ENCODE measurements at places on chromosomes 3 and 15. TPM values are rescaled to one million over a fixed set of nuclear protein-coding genes. Genes with fewer than 3 reads are reported as not detected.
A peak's percentile ranks its signal among the peaks of the same experiment; 100 is the strongest.

The VWA5B2 gene
- total RNA-seq = not detected

The ZBED2 gene
- not detected for total RNA-seq

The ZNF710 gene
- 12.0 TPM for total RNA-seq

The ISG20 gene
- 16.2 TPM for total RNA-seq

GRCh38 chr3:51102396-51102795 lies 282.7 kb upstream of the MANF start:
- DNase-seq = no peak

DNA sequence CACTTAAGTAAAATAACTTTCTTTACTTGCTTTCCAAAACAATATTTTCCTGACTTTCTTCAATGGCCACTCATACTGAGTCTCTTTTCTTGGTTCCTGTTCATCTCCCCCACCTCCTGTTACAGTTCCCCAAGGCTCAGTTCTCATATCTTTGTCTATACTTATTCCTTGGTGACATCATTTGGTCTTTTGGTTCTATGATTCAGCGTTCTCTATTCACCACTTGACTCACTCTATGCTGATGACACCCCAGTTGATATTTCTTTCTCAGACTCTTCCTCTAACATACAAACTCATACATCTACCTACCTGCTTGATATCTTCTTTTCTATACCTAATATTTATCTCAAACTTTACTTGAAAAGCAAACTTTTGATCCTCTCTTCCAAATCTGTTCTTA lies 85.0 kb upstream of the P3H2 start:
- DNase-seq = no peak

- DNase-seq = no peak
Measured at GRCh38 chr3:150933473-150933995, 28.3 kb upstream of the MINDY4B start.

DNA sequence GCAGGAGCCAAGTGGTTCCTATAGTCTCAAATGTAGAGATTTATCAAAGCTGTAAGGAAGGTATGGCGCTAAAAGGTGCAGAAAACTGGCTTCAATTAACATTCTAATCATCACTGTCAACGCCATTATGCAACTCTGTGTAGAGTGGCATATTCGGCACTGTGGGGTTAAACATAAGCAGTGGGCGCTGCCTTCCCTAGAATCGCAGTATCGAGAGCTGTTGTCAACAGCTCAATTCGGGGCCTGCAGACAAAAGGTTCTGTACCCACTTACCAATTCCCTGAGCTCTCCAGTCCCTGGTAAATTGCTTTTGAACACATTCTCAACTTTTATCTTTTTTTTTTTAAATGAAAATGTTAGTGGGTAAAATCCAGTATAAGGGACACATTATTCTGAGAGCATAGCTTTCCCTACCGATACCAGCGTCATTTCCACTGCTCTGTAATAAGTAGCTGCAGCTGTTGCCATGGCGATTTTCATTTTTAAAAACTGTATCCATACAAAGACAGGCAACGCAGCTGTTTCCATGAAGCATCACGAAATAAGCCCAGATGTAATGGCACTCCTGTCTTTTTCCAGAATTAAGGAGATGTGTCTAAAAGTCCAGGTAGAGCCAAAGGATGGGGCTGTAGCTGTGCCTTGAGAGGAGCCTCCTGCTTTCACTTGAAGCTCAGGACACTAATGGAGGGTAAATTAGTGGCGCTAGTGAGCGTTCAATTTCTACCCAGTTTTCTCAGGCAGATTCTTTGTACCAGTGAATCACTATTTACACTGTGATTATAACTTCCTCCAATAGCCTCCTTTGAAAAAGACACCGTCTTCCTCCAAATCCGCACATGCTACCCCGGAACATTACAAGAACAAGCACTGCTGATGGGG lies 250.3 kb downstream of the SLC9A9 start:
- no peak for DNase-seq

DNA sequence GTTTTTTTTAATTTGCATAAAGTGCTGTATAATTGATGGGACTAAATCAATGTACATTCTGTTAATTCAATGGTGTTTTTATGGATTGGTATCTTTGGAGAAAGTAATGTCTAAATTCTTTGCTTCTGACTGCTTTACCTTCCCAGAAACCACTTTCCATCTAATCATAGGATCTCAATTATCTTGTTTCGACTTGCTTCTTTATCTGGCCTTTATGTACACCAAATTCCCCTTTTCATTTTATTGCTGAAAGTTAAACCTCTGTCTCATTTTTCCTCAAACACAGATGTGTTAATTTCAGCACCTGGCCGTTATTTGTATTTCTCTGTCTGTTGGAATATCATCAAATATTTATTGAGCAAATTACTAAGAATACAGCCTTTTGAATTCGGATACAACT lies 287.3 kb upstream of the GBE1 start:
- DNase-seq = no peak

DNA sequence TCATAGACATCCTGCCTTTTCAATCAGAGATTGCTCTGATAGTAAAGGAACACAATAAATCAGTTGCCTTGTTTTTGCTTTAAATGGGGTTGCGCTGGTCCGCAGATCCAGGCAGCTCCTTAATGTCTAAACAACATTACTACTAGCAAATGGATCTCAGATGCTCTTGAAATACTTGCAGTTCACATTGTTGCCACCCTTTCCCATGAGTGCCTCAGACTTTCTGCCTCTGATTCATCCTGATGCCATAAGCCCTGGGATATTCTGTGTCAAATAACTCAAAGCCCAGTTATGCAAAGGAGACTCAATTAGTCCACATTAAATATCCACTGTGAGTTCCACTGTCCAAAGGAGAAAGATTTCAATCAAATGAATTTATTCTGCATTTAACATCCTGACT lies 196.7 kb downstream of the PLCH1 start:
- DNase-seq = no peak

GRCh38 chr3:60746695-60747416 lies 504.4 kb downstream of the FHIT start:
- DNase-seq = no peak

GRCh38 chr3:138297876-138298275 lies 31.8 kb downstream of the NME9 start:
- no peak for DNase-seq

DNA sequence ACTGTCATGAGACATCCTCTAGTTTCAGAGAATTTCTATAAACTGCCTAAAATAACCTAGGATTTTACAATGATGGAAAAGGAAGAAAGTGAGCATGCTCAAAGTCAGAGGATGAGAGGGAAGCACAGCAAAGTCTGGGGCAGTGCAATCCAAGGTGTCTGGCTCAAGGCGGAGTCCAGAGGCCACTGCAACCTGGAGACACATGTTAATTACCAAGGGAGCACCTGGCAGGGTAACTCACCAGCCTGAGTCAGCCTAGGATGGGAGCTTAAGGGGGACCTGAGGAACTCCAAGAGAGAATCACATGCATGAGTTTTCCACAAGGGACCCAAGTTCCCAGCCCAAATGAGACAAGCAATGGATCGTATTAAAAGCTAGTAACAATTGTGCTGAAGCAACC lies 49.8 kb downstream of the PLD1 start:
- DNase-seq = no peak

DNA sequence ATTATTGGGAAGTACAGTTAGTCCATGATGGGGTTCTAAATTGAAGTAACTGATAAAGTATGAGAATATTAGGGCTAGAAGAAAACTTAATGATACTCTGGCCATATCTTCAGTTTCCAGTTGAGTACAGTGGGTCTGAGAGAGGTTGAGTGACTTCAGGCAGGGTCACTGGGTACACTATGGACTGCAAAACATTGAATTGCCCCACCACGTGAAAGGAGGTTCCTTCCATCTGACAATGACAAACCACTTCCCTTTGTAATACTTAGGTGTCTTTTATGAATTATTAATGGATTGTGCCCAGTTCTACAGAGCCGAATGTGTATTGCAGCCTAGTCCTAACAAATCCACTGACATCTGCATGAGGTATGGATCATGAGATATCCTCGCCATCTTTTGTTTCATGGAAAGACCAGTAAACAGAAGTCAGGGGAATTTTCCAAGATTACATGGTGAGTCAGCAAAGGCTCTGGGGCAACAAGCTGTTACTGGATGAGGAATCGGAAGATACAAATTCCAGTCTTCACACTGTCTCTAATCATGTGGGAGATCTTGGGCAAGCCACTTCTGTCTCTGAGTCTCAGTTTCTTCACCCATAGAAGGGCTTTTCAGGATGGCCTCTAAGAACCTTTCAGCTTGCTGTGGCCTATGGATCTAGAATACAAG lies 66.5 kb upstream of the BCL6 start:
- no peak for DNase-seq

DNA sequence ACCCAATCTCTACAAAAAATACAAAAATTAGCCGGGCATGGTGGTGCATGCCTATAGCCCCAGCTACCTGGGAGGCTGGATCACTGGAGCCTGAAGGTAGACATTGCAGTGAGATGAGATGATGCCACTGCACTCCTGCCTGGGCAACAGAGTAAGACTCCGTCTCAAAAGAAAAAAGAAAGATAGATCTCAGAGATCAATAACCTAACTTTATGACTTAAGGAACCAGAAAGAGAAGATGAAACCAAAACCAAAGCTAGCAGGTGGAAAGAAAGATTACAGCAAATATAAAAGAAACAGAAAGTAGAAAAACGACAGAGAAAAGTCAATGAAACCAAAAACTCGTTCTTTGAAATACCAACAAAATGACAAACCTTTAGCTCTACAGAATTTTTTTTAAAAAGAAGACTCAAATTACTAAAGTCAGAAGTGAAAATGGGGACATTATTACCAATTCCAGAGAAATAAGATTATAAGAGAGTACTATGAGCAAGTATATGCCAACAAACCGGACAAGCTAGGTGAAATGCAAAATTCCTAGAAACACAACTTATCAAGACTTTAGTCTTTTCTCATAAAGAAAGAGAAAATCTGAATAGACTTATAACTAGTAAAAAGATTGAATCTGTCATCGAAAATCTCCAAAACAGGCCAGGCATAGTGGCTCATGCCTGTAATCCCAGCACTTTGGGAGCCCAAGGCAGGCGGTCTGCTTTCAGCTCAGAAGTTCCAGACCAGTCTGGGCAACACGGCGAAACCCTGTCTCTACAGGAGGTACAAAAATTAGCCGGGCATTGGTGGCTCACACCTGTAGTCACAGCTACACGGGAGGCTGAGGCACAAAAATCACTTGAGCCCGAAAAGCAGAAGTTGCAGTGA lies 35.0 kb downstream of the ACAP2 start:
- DNase-seq = no peak

- DNase-seq = no peak
Measured at GRCh38 chr15:40063563-40064011, 24.6 kb upstream of the SRP14 start.

DNA sequence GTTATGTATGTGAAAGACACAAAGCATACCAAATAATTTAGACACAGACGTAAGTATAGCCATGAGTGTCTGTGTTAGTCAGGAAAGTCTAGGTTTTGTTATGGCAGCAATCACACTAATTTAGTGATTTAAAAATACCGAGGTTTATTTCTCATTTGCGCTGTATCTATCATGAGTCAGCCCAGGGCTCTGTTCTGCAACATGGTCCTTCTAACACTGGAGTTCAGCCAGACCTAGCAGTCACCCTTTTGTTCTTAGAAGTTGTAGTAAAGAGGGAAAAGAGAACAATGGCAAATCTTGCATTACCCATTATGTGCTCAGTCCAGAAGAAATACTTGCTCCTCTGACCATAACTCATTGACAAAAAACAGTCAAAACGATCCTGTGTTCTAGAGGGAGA lies 311.5 kb downstream of the NLGN1 start:
- DNase-seq = no peak

GRCh38 chr3:30231277-30232141 lies 374.9 kb upstream of the TGFBR2 start:
- no peak for DNase-seq

- DNase-seq = no peak
Measured at GRCh38 chr15:44045217-44045616, 149.9 kb downstream of the FRMD5 start.

DNA sequence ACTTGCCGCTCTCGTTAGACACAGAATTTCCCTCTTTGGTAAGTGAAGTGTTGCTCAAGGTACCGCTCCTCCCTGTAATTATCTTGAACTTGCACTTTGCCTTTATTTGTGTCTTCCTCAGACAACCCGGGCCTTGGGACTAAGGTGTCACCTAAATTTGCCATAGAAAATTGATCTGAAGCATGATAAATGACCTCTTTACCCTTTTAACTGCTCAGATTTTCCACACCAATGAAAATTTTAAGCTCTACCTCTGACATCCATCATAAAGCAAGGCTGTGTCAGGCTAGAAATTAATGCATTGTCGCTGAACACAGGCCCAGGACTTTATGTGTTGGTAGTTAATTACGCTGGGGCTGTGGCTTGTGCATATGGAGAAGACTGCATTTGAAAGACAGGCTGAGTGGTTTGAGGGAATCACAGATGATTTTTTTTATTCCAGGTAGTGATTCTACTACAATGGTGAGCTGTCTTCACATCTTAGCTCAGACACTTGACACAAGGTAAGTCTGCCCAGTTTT lies 199.6 kb upstream of the CHRM5 start:
- no peak for DNase-seq

- no peak for DNase-seq
Measured at GRCh38 chr3:48915296-48915695, 3.3 kb upstream of the ARIH2 start.

DNA sequence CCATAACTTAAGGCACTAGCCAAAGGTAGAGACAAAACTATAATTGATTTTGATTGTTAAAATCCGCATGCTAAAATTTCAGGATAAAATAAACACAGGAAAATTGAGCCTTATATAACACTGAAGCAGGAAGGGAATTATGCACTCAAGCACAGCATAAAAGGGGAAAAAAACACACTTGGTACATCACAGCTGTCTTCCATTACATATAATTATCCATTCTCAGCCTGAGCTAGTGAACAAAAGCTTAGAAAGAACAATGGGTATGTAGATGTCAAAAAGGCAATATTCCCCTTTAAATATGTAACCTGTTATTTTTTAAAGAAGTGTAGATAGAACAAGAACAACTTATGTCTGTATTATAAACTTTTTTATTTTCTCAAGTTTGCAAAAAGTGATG lies 899.2 kb downstream of the ROBO1 start:
- no peak for DNase-seq

- no peak for DNase-seq
Measured at GRCh38 chr15:42577514-42578031, 2.2 kb downstream of the STARD9 start.

DNA sequence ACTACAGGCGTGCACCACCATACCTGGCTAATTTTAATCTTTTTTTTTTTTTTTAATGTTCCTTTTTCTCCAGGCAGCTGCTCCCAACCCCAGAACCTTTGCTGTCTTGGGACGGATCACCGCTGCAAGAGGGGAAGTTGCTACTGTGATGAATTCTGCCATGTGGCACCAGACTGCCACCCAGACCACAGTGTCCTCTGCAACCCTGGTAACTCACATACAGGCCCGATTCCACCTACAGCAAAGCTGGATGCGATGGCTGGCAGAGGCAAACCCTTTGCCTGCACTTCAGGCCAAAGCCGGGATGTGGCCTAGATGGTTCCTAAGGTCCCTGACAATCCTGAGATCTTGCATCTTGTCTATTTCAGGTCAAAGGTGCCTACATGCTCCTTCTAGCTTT lies 12.7 kb upstream of the MUC20 start:
- no peak for DNase-seq

- no peak for DNase-seq
Measured at GRCh38 chr3:150035301-150035779, 64.6 kb upstream of the PFN2 start.

- peak; percentile 70 for DNase-seq
Measured at GRCh38 chr15:66803182-66803729, 101.2 kb downstream of the SMAD6 start.
